ENCODE measurements at places on chromosomes 6 and 20. TPM values are rescaled to one million over a fixed set of nuclear protein-coding genes. Genes with fewer than 3 reads are reported as not detected.

DNA sequence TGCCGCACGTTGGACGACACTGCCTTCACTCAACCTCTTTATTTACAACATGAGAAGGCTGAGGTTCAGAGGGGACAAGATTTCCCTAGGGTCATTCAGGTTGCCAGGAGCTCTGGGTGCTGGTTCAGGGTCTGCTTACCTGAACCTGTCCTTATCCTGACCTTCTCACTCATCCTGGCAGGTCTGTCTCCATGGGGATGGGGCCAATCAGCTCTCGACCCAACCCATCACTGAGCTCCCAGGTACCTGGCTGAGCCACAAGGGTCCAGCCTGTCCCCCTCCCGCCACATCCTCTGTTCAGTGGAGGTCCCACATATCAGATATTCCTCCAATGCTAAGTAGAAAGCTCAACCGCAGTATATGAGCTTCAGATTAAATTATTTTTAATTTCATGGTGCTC, 225.6 kb downstream of the ANKRD60 start:
- no peak for DNase-seq

Gene LBP
- total RNA-seq = not detected

DNA sequence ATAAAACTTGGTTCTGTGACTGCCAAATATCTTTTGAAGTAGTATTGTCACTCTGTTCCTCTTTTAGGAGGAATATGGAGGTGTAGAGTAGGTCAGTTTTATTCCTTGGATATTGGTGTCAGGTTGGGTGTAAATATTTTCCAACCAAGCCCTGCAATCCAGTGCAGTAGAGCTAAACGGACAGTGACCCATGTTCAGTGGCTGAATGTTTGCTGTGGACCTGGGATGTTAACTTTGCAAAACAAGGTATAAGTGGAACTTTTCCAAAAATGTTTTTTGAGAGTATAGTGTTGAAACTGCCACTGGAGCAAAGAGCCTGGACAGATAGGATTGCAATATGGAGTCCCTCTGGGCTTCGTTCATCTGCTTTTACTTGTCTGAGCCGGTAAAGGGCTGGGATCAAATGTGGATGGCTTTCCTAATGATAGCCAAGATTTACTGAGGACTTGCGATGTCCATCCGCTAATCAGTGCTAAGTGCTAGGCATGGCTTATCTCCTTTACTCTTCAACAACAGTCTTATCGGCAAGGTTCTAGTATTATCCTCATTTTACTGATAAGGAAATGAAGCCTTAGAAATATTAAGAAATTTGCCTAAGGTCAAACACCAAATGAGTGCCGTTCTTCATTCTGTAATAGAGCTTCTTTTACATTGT, 69.0 kb upstream of the BACH2 start:
- DNase-seq = no peak

Gene CLVS2
- not detected for total RNA-seq

DNA sequence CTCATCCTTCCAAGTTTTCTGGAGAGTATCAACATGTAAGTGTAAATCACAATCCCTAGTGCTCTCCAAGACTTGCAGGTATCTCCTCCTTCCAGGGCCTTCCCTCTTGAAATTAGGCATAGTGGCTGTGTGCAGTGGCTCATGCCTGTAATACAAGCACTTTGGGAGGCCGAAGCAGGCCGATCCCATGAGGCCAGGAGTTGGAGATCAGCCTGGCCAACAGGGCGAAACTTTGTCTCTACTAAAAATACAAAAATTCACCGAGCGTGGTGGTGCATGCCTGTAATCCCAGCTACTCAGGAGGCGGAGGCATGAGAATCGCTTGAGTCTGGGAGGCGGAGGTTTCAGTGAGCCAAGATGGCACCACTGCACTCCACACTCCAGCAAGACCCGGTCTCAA, 9.4 kb upstream of the ANGPT4 start:
- DNase-seq = no peak

DNA sequence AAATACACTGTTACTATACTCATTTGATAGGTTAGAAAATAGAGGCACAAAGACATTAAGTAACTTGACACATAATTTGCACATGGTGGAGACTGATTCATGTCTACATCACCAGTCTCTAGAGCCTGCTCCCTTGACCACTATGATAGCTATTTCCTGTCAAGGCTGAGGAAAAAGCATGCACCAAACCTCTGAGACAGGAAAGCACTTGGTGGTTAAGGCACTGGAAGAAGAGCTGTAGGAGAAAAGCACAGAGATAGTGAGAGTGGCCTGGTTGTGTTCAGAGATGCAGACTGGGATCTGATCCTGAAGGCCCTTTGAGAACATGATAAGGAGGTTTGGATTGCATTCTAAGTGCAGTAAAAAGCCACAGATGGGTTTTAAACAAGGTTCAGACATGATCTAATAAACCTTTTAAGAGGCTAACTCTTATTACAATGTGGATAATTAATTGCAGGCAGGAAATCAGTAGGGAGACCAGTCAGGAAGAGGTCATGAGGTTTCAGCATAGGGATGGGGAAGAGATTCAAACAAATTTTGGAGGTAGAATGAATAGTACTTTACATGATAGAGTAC, 168.9 kb downstream of the PHF3 start:
- DNase-seq = no peak

- no peak for DNase-seq
Measured at GRCh38 chr20:17990278-17990972, 21.6 kb downstream of the MGME1 start.

Gene ANGPT4
- total RNA-seq = 0.06 TPM

Gene RFX6
- total RNA-seq = not detected

Gene GCNT2
- 5.0 TPM for total RNA-seq

Gene SUMO4
- total RNA-seq = 10.0 TPM
